Common myeloid progenitor, CD34-positive (primary cell): ENCODE measurements at places on chromosomes 6 and 20.

- no peak for DNase-seq
Measured at GRCh38 chr6:43091436-43091991, 15.4 kb downstream of the PTK7 start.

- peak; percentile 45 for DNase-seq
Measured at GRCh38 chr6:148653138-148653776, 93.6 kb upstream of the UST start.

DNA sequence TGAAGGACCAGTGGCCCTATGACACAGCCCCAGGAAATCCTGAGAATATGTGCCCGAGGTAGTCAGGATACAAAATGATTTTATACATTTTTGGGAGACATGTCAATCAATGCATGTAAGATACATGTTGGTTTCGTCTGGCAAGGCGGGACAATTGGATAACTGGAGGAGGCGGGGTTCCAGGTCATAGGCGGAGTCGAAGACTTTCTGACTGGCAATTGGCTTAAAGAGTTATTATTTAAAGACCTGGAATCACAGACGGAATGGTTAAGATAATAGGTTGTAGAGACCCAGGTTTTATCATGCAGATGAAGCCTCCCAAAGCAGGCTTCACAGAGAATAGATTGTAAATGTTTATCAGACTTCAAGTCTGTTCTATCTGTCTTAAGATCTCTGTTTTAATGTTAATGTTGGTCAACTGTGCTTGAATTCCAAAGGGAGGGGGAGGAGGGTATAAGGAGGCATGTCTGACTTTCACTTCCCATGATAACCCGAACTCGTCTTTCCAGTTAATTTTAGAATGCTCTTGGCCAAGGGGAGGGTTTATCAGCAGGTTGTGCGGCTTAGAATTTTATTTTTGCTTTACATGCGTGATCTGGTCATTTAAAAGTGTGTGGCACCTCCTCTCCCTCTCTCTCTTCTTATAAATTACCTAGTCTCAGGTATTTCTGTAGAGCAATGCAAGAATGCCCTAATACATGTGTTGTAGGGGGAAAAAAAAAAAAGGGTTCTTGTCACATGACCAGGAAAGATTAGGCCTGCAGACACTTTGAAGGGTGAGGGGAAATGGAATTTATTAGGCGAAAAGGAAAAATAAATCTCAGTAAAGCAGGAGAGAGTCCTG, 230.7 kb downstream of the NFATC2 start:
- no peak for DNase-seq

DNA sequence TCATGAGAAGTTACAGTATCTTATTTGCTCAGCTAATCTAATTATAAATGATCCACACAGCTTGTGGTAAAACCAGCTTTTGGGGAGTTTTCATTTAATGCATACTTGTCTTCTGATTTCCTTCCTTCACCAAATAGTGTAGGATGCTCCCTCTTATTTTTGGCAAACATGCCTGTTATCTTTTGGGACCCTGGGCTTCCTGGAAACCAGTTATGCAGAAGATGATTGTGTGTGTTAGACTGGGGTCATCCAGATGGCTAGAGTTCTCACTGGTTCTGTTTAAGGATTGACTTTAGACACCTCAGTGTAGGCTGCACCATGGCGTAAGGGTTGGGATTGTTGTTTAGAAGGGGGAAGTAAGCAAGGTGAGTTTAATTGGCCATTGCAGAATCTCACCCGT, 61.3 kb downstream of the PTPN1 start:
- DNase-seq, result no peak

DNA sequence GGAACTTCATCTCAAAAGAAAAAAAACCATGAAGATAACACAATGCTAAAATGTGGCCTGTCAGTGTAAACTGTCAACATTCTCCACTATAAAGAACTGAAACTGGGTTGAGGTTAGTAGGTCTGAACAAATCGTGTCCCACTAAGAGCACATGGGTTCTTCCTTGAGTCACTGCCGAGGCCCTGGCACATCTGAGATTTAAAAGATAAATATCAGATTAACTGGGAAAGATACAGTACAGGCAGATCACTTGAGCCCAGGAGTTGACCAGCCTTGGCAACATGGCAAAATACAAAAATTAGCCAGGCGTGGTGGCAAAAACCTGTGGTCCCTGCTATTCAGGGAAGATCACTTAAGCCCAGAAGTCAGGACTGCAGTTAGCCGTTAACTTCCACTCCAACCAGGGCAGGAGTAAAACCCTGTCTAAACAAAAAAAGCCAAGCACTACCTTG, 5.6 kb downstream of the EEF1A1 start:
- no peak for DNase-seq

DNA sequence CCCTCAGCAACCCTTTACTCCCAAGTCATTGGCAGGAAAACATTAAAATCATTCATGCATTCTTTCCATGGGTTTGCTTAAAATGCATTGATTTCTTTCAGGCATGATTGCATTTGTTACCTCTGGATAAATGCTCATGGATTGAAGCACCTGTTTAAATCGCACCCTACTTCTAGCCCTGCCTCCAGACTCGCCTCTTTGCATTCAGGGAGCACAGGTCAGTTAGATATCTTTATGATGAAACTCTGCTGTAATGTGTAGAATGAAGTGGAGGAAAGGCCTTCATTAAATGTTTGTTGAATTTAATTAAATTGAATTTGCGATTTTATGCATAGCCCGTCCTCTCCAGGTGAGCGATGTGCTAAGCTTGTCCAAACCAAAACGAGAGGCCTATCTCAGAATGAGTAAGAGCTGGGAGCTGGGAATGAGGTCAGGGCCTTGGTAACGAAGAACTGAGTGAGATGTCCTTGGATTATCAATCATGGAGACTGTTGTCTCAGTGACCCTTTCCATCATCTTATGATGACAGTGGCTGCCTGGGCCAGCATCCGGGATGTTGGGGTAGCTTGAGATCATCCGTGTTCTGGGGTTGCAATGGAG, 210.1 kb downstream of the SYNDIG1 start:
- no peak for DNase-seq

GRCh38 chr6:35367646-35368037, 25.3 kb downstream of the PPARD start:
- no peak for DNase-seq

DNA sequence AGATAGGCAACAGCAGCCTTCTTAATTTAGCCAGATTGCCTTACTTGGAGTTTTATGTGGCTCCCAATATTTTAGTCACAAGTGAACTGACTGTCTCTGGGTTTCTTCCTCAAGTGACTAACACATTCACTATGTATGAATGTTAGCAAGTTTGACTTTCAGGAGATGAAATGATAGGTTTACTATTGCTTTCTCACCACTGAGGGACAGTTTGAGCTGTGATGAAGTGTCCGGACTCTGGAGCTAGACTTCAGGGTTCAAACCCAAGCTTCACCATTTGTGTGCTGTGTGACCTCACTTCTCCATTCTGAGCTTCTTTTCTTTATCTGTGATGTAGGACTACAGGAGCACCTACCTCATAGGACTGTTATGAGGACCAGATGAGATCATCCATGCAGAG, 8.2 kb downstream of the DHX35 start:
- no peak for DNase-seq

DNA sequence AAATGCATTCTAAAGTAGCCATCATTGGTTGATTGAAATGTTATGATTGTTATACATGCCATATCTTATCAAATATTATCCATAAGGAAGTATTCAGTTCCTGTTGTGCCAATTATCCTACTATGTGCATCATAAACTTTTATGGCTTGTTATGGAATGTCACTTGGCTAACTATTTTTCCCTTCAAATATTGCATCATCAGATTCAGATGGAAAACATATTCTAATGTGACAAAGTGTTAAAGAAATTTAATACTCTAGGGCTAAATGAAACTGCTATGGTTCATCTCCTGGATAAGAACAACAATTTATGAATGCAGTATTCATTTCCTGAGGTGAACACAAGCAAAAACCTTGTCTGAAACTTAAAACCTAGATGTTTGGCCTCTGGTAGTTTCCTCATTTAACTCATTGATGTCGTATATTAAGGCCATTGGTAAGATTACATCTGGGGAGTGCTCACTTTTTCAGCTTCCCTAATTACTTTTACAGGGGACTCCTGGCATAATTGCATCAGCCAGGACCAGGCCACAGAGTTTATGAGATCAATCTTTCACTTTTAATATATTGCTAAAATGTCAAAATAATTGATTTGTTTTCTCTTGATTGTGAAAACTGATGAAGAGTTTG, 134.9 kb upstream of the CEP162 start:
- DNase-seq, result no peak

GRCh38 chr20:16462711-16463110, 110.5 kb downstream of the KIF16B start:
- no peak for DNase-seq

- DNase-seq, result no peak
Measured at GRCh38 chr20:42435230-42435629, 754.5 kb downstream of the PTPRT start.

DNA sequence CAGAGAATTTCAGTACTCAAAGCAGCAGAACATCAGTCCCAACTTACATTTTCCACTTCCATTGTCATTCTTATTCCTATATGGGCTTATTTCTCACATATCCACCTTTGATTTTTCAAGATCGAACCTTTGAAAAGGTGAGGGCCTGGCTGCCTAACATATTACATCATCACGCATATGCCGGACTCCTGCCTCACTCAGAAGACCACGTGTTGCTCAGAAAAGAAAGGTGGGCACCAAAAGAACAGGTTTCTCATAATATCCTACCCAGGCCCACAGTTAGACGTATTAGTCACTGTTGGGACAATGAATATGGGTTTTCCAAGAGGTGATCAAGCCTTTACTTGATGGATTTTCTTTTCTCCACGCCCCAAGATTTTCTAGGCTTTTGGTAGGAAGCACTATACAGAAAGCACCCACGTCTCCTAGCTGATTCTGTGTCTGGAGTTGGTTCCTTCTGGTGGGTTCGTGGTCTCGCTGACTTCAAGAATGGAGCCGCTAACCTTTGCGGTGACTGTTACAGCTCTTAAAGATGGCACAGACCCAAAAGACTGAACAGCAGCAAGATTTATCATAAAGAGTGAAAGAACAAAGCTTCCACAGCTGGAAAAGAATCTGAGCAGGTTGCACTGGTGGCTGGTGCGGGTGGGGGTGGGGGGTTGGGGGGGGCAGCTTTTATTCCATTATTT, 168.9 kb downstream of the ATXN1 start:
- no peak for DNase-seq

DNA sequence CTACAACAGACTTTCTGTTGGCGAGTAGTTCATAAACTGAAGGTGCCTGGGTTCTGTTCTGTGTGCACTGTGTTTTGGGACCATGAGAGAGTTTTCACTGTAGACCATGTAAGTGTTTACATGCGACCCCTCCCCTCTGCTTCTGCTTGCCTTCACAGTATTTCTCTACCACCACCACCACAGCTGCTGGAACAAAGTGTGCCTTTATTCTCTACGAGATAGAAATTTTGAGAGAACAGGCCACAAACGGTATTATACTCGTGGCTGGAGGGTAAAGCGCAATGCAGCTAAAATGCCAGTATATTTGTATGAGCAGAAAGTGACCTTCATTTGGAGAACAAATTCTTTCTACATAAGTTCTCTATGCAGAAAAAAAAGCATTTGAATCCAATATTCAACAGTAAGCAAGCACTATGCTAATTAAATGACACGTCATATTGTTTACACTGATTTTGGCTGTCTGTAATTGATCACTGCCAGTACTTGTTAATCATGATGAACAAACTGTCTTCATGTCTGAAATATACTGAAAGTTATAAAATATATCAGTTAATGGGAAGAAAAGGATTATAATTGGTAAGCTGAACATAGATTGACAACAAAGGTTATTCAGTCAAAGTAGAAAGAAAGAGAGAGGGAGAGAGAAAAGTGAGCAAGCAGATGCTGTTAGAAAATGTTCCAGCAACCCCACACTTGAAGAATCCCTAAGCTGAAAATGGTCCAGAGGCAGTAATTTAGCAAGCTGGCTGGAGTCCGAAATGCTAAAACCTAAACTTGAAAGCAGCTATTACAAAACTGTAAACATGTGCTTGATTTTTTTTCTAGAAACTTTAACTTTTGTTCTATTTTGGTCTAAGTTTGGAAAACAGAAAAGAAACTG, 8.8 kb downstream of the CLDN20 start:
- no peak for DNase-seq

- no peak for DNase-seq
Measured at GRCh38 chr6:133501675-133502270, 260.6 kb downstream of the EYA4 start.

- DNase-seq, result no peak
Measured at GRCh38 chr6:140202964-140203515, 828.6 kb upstream of the CITED2 start.

DNA sequence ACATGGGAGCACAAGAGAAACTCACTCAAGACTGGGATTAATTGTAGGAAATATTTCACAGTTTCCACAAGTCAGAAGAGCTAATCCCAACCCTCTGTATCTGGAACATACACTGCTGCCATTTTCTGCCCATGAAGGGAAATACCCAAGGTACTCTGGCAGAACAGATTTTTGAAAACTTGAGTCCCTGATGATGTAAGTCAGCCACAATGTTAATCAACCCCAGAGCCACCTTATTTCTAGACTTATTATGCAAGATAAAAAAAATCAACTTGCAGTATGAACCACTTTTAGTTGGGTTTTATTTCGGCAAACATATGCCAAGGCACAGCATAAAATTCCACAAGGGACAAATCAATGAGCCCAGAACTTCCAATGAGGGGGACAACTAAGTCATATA, 141.5 kb downstream of the LY86 start:
- DNase-seq, result no peak

DNA sequence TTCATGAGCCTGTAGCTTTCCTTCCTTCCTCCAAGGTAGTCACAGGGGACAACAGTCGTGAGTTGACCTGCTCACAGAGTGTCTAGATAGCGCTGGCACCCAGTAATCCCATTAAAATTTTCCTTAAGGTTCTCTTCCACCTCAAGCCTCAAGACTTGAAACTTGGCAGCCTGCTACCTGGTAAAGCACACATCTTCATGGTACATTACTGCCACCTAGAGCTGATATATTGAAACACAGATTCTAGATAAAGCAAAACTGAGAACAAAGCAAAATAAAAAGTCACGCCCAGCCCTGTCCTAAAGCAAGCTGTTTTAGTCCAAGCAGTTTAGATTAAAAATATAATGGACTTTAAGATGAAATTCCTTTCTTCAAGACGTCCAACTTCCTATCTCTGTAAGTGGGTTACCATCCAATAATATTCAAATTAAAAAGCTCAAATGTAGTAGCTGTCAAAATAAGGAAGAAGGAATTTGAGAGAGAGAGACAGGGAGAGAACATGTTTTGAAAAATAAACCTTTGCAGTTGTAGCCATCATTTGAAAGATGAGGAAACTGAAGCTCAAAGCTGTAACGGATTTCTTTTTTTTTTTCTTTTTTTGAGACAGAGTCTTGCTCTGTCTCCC, 50.7 kb upstream of the CD83 start:
- DNase-seq, result peak; percentile 58

- no peak for DNase-seq
Measured at GRCh38 chr20:46253391-46253790, 54.9 kb downstream of the CDH22 start.
